ENCODE measurements at places on chromosomes 12 and 14.

DNA sequence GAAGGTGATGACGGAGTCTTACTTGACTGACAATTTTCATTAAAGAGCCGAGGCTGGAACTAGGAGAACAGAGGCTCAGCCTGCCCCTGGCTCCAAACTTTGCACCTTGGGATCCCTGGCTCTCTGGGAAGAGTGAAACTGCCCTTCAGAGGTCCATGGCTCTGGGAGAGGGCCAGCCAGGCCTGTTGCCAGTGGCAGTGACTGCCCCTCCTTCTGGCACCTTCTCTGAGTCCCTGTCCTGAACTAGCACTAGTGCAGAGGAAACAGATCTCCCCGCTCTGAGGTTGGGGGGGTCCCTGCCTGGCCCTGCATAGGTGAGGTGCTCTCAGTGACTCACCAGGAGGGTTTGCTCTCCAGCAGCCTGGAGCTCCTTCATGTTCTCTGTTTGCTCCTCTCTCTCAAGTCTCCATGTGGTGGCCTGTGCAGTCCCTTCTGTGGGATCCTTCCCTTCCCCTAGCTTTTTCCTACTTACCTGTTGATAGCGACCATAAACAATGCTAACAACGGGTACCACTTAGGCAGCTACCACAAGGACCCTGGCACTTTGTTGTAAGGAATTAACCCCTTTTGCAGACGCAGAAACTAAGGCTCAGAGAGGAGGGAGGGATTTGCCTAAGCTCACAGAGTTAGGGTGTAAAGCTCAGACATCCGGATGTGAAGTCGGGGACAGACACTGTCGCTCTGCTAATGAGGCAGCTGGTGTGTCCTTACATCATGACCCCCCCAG lies 22.4 kb downstream of the FAM222A start:
- no peak for DNase-seq

DNA sequence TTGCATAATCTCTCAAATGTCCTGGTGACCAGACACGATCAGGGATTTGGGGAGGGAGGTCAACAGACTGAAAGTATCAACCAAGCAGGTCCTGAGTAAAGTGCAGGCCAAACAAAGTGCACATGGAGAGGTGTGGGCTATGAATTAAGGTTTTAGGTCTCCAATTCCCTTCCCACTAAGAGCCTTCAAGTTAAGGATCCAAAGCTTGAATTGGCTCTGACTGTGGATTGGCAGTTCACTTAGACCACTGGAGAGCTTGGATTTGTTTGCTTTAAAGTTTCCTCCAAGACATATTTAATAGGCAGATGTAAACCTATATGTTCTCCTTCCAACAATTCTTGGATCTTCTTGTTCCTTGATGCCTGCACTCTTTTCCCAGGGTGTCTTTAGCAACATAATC lies 129.6 kb upstream of the IGF1 start:
- DNase-seq, result no peak

DNA sequence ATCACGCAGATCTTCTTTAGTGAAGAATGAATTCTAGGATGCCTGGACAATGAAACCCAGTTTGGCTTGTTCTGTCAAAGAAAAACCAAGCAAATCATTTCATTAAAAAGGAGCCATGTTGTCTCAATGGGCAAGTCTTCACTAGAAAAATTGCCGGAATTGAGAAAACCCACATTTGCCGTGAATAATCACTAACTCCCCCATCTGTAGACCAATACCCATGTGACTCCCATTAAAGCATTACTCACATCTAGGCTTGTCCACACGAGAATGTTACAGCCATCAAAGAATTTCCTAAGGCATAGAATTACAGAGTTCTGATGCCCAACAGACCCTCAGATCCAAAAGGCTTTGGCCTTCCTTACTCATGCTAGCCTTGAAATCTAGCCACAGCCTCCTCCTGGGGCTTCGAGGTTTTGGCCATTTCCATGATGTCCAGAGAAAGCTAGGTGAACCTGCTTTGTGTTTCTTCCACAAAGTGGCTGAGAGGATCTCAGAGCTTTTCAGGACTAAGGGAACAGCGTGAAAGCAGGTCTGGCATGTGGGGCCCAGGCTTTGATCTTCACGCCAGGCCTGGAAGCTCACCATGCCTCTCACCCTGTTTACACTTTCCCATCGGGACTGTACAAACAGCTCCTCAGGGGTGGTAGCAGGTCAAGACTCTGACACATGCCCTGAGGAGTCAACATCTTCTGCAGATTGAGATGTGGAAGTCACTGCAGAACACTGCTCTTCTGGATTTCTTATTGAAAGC lies 12.1 kb downstream of the SLC7A8 start:
- DNase-seq, result no peak

DNA sequence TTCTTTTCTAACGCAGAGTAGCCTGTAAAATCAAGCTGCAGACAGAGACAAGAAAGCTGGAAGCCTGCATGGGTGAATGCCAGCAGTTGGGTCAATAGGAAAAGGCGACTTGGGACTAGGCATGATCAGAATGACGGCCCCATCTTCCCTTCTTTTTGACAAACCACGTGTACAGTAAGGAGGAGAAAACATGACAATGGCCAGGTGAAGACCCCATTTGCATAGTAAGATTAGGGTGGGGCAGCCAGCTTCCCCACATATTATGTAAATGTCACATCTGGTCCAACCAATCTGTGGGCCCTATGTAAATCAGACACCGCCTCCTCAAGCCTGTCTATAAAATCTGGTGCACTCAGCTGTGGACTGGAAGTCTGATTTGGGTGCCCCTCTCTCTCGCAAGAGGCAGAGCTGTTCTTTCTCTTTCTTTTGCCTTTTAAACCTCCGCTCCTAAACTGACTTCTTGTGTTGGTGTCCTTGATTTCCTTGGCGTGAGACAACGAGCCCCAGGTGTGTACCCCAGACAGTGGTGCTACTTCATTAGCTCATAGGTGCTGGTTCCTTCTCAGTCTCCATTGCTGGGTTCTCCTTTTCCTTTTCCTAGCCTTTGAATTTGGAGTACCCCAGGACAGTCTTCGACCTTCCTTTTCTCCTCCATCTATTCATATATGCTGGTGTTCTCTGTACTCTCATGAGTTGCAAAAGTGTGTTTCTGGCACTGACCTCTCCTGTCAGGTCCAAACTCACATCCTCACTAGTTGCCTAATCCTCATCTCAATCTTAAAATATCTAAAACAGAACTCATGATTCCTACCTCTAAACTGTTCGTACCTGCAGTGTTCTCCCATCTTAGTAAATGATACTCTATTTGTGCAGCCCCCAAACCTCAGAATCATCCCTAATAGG lies 9.4 kb upstream of the DHRS7 start:
- no peak for DNase-seq

- DNase-seq, result no peak
Measured at GRCh38 chr12:129002427-129002826, 149.1 kb downstream of the GLT1D1 start.

GRCh38 chr12:8145754-8146441 lies 10.9 kb upstream of the ZNF705A start:
- DNase-seq, result no peak

- no peak for DNase-seq
Measured at GRCh38 chr14:59484639-59485175, 390 bp downstream of the JKAMP start.

DNA sequence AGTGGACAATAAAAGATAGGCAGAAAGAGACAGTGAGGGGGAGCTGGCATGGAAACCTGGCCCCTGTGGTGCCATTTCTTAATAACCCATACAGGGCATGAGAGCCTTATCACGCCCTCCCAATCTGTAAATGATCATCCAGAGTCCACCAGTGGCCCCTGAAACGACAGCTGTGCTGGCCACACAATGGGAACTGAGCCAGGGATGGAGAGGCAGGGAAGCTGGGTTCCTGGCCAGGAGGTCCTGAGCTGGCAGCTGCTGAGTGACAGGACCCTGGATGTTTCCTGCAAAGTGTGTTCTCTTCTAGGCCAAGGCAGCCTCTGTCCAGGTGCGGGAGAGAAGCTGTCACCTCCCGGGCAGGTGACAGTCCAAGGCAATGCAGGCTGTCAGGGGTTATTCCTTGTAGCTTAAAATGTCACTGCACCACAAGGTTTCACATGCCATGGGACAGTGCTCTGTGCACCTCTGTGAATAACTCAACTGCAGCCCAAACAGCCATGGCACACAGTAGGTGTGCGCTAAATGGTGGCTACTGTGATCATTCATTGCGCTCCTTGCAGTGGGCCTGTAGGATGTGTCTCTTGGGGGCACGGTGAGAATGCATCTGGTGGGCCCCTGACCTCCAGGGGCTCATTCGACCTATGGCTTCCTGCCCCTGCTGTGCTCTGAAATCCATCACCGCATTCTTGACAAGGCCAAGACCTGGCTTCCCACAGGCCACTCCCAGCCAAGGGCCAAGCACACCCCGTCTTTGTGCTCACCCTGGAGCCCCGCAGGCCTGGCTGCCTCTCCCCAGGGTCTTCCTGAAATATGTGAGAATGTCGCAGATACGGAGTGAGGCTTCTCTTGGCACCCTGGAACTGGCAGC lies 46.3 kb upstream of the BCL11B start:
- no peak for DNase-seq

- DNase-seq, result no peak
Measured at GRCh38 chr14:102325791-102326345, 6.3 kb downstream of the ZNF839 start.

DNA sequence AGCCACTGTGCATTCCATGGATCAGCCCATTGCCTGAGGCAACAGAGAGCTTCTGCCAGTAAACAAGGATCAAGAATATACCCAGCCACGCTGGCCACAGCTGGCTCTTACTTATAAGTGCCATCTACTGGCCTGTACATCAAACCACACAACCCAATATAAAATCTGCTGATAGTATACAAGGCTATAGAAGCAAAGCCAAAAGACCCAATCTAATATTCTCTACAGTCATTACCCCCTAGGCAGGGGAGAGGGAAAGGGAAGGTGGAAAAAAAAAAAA lies 4.4 kb upstream of the FAM186B start:
- no peak for DNase-seq

All from activated naive CD4-positive, alpha-beta T cell (primary cell).